Stimulated activated CD8-positive, alpha-beta memory T cell treated with anti-CD3 and anti-CD28 coated beads, Interleukin-15, amount 100 ng/mL, for 48 hours (primary cell): ENCODE measurements at places on chromosomes 4 and X.

DNA sequence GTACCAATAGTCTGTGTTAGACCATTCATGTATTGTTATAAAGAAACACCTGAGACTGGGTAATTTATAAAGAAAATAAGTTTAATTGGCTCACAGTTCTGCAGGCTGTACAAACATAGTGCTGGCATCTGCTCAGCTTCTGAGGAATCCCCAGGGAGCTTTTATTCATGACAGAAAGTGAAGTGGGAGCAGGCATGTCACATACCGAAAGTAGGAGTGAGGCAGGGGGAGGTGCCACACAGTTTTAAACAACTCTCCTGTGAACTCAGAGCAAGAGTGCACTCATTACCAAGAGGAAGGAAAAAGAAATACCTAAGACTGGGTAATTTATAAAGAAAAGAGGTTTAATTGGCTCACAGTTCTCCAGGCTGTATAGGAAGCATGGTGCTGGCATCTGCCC lies 591.2 kb downstream of the PPP4R3C start:
- DNase-seq, result no peak

- no peak for DNase-seq
Measured at GRCh38 chrX:102067966-102068723, 57.3 kb upstream of the TCEAL2 start.

GRCh38 chr4:2249526-2250356 lies 7.8 kb upstream of the HAUS3 start:
- DNase-seq, result no peak

- DNase-seq, result no peak
Measured at GRCh38 chrX:120200851-120201250, 42.4 kb downstream of the RHOXF2 start.

DNA sequence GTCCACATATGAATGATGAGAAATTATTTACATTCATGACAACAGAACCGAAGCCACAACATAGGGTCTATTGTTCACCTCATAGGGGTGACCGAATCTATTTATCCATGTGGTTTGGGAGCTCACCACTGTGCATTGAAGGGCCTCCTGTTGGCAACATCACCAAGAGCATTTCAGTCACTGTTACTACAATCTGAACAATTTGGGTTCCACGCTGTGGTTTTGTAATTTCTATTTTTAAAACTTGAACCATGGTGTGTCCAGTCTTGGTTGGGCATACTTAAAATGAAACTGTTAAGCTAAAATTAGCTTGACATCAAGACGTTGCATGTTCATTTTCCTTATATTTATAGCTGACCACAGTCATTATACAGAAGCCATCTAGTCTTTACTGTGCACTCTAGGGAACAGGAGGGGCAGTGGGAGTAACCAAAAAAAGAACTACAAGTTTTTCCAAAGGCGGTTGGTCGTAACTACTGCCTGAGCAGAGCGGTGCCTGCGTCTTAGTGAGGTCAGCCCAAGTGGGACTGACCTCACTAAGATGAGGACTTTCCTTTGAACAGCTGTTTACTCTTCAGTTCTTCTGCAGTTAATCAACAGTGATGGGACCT lies 192.1 kb downstream of the SPRY1 start:
- DNase-seq, result no peak

GRCh38 chr4:38455092-38455862 lies 208.7 kb upstream of the KLF3 start:
- no peak for DNase-seq

DNA sequence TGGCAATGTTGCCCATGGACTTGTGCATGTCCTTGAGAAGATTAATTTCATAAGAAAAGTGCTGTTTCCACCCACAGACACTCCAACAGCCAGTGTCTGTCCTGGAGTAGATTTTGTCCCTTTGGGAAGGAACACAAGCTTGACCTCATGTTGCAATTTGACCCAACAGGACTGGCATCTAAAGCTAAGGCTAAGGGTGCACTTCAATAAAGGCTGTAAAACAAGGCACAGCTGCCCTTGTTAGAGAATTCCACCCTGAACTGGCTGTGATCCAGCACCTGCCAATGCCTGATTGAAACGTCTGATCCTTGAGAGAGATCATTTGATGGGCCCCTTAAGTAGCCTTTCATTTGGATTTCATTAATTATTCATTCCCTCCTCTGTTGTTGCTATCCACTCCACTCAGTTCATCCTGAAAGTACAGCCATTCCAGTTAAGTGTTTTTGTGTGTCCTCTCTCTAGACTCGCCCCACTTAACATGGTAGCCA lies 56.2 kb downstream of the CD99L2 start:
- DNase-seq, result no peak

GRCh38 chrX:14932136-14932535 lies 58.9 kb downstream of the MOSPD2 start:
- no peak for DNase-seq

- DNase-seq, result no peak
Measured at GRCh38 chr4:24935856-24936255, 23.0 kb upstream of the CCDC149 start.

GRCh38 chr4:111031001-111031579 lies 408.2 kb upstream of the PITX2 start:
- DNase-seq, result no peak

DNA sequence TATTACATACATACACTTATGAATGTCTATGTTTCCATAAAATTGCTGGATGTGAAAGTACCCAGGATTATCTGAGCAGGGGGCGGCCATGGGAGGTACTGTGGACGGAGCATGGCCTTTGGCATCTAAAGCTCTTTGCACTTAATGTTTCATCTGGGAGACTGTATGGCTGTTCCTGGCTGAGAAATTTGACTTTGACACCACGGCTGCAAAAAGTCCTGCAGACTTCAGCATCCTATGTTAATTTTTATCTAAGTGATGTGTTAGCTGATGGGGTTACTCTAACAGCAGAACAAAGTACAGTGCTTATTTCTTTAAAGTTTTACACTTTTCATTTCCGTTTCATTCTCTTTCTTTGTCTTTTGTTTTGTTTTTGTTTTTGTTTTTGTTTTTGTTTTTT lies 139.8 kb upstream of the STX18 start:
- DNase-seq, result no peak

GRCh38 chr4:103998756-103999155 lies 279.0 kb upstream of the TACR3 start:
- no peak for DNase-seq

- no peak for DNase-seq
Measured at GRCh38 chr4:150207871-150208270, 129.6 kb downstream of the DCLK2 start.

DNA sequence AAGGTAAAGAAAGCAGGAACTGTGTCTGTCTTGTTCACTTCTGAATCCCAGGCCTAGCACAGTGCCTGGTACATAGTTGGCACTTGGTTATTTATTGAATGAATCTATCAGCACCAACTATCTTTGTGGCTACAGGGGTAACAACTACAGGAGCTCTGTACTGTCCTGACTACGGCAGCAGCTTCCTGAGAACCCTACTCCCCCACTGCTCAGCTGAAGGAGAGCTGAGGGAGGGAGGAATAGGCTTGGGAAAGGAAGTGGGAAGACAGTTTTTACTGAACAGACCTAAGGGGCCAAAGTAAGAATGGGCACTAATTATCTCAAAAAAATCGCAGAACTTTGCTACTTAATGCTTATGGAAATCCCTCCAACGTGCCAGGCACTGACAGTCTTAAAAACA lies 156.1 kb upstream of the RAPGEF2 start:
- no peak for DNase-seq

- DNase-seq, result no peak
Measured at GRCh38 chr4:83315341-83315870, 19.2 kb downstream of the HPSE start.

GRCh38 chr4:181796502-181796901 lies 446.7 kb upstream of the TENM3 start:
- no peak for DNase-seq

- DNase-seq, result no peak
Measured at GRCh38 chr4:105236202-105236915, 89.7 kb downstream of the TET2 start.

DNA sequence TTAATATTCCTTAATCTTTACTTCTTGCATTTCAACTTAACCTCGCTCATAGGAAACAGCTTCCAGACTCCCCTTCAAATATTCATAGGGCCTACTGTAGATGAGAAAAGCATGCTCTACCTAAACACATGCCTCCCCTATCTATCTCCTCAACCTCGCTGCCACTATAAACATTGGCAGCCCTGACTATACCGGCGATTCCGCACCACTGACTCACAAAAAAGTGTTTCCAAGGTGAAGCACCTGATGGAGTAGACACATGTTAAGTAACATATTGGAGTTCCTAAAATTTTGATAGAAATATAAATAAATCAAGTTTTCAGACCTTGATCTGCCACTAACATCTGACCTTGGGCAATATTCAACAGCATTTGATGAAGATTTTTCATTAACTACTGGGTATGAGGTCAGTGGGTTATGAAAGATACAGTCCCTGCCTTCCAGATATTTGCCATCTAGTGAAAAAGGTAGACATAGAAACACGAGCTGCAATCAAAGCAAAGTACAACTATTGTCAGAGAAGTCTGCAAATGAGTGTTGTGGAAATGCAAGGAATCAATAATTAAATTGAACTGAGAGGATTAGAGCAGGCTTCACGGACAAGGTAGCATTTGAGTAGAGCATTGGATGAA lies 184.2 kb downstream of the MAML3 start:
- no peak for DNase-seq

GRCh38 chrX:115503099-115503498 lies 57.9 kb upstream of the PLS3 start:
- DNase-seq, result no peak

GRCh38 chrX:120512222-120512621 lies 43.1 kb upstream of the LAMP2 start:
- no peak for DNase-seq

DNA sequence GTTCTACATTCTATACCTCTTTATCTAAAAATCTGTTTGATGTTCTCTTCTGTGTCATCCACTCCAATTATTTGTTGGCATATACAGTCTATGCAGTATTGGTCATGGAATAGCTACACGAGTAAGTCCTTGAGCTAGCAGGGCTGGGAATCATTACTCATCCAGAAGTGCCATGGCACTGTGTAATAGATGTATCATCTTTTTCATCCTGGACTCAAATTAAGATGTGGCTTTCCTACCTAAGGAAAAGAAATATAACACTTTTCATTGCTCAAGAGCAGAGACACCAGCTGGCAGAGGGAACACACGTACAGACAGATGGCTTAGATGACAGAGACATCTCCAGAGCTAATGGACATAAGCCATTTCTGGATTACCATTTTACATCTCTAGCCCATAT lies 159.8 kb downstream of the FAM13A start:
- no peak for DNase-seq

GRCh38 chrX:38515291-38515690 lies 46.1 kb upstream of the TSPAN7 start:
- no peak for DNase-seq

- DNase-seq, result no peak
Measured at GRCh38 chr4:85715991-85716737, 241.2 kb downstream of the ARHGAP24 start.

DNA sequence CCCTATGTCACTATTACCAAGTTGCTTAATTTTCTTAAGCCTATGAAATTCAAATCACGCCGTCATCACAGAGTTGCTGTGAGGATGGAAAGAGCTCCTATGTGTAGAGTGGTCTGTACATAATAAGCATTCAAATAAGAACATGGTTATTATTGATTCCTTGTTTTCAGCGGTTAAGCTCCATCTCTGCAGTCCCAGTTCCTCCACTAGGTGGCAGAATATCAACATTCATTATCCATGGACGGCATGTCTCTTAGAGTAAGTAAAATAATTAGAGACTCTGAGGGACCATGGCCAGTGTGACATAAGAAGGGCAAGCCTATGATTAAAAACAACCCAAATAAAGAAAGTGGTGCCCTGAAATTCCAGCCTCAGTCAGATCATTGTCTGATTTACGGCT lies 132.5 kb upstream of the NHS start:
- DNase-seq, result no peak

GRCh38 chr4:48493452-48494100 lies 3.5 kb downstream of the ZAR1 start:
- DNase-seq, result no peak

- no peak for DNase-seq
Measured at GRCh38 chr4:8335848-8336247, 66.3 kb downstream of the HTRA3 start.

- no peak for DNase-seq
Measured at GRCh38 chrX:123943488-123943887, 18.0 kb upstream of the STAG2 start.

DNA sequence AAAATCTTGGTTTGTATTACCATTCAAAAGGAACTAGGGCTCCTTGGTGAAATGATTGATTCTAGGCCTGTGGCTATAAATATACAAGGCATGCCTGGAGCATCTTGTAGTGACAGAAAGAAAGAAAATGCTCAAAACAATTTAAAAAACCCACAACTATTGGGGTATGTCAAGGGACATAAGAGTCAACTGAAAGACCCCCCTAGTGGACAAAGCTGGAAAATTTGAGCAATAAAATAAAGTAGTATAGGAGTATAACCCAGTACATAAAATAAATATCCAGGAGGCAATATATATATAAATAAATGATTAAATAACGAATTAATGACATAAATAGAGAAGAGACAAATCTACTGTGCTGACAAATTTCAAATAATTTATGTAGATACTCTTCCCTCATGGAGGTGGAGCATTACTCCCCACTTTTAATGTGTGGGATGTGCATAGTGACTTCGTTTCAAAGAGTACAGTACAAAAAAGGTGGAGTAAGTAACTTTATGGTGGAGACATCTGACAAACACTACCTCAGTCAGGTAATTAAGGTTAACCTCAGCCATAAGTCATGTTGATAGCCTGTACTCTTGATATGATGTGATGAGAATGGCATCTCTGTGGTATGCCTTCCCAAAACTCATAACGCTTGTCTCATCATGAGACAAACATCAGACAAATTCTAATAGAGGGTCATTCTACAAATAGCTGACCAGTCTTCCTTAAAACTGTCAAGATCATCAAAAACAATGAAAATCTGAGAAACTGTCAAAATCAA lies 185.0 kb upstream of the GLRA2 start:
- no peak for DNase-seq

DNA sequence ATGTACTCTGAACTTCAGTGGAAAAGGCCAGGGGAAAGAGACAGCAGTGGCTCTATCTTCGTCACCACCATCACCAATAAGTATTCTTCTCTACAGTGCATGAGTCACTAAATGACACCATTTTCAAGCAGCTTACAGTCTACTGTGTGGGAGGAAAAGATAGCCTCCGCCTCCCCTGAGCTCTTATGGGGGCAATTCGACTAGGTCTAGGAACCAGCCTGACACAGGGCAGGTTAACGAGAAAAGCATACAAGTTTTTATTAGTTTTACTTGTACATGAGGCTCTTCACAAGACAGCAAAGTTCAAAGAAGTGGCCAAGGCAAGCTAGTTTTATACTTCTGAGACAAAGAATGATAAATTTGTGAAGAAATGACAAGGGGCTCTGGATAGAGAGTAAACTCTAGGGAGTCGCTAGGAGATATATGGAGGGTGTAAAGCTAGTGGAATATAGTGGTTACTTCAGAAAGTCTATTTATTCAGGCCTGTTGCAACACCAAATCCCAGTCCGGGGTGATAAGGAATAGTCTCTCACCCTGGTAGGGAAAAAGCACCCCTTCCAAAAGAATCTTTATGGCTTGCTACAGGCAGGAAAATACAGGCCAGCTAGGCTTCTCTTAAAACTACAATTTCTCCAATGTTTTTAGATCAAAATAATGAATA lies 49.7 kb downstream of the SCD5 start:
- no peak for DNase-seq
